ENCODE measurements at places on chromosomes 7 and 10.

DNA sequence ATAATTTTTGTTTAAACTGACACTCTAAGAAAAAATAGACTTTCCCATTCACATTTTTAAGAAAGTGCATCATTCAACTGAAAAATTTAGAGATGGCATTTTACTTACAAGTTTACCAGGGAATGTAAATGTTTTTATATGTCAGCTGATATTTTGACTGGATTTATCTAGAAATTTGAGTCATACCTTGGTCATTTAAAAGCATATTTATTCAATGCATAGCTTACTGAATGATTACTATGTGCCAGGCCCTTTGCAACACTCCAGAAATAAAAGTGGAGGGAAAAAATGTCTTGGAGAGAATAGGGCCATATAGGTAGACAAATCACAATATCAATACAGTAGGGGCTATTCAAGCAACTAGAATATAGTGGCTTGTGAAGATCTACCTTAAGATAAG is 98.4 kb upstream of the FAM3C start:
- DNase-seq: no peak

DNA sequence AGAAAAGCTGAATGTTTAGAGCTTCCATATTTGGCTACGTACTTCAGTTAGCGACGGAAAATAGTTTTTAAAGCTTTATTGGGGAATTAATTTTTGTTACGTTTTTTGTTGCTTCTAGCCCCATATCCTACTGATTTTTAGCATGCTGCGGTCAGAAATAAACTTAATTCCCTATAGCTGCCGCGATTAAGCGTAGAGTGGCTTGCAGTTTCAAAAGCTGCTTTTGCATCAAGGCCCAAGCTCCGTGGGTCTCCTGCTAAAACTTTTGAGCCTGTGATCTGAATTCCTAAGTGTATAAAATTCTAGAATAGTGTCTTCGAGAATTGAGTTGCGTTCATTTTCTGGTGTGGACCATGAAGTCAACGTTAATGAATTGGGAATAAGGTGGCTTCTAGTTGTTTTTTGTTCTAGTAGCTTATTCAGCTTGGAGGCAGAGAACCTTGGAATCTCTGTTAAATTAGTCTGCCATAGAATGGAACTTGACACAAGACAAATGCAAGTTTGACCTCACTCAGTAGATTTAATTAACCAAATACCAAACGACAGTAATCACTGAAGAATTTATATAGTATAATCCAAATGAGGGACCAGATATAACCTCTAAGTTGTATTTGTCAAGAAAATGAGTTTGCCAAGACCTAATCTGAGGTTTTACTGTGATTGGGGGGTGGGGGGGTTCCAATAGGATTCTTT is 977 bp downstream of the CALU start:
- DNase-seq: peak; percentile 24

GRCh38 chr10:70914316-70914864 is 26.0 kb upstream of the PCBD1 start:
- no peak for DNase-seq

DNA sequence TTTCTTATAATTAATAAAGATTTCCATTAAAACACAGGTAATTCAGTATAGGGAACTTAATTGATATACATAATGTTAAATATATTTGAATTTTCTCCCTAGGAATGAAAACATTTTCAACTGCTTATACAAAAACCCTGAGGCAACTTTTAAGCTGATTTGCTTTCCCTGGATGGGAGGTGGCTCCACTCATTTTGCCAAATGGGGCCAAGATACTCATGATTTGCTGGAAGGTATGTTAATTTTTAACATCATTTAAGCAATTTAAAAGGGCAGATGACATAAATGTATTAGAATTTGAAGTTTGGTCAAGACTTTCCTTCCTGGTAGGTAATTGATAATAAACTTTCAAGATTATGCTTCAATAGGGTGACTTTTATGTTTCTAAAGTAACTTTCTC is 5.8 kb downstream of the OLAH start:
- no peak for DNase-seq

DNA sequence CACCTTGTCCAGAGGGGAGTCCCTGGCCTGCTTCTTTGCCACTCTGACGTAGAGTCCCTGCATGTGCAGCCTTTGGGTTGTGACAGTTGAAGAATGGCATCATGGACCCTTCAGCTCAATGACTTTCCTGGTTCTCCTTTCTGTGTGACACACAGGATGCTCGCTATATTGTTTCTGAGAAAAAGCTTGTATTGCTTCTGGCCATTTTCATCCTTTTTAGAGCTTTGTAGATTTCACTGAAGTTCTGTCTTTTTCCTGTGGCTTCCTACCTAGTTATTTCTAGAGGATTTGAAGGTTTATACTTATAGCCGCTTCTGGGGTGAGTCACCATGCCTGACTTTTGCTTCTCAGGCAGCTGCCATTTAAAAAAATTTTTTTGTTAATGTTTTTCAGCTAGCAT is 27.0 kb downstream of the SND1 start:
- DNase-seq: peak; percentile 58

GRCh38 chr7:111264111-111264868 is 173.4 kb downstream of the LRRN3 start:
- DNase-seq: no peak

DNA sequence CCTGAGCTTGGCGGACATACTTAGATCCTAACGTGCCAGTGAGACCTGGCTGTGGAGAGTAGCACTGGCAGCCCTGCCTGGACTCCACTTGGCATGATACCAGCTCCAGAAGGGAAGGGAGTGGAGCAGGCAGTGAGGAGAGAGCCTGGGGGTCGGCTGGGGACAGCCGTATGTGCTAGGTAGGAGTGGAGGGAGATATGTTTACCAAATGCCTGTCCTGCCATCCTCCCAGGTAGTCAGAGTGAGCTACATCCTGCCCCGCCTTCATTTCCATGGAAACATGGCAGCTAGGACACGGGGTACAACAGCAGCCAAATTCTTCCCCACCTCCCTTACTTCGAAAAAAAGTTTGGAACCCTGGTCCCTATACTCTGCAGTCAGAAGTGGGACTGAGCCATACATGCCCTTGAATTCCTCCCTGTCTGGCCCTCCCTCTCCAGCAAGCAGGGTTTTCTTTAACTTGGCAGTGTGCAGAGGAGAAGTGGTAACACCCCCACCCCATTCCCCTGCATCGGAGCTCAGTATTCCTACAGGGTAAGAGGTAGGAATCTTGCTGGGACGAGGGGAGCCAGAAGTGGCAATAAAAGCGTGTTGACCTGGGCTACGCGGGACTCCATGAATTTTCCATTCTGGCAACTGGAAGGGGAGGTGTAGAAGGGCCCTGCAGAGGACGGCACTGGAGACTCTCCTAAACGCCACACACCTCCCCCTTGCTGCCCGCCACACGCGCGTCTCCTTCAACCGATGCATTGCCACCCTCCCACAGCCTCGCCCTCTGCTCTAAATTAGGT is 20.0 kb upstream of the SMO start:
- DNase-seq: no peak

DNA sequence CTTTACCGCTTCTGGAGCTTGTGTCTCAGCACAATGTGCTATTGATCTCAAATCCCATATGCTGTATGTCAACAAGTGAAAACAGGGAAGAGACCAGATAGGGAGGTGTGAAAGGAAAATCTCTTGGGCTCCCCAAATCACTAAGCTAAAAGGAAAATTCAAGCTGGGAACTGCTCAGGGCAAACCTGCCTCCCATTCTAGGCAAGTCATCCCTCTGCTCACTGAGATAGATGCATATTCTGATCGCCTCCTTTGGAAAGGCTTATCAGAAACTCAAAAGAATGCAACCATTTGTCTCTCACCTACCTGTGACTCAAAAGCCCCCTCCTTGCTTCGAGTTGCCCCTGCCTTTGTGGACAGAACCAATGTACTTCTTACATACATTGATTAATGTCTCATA is 161.1 kb upstream of the LYZL1 start:
- no peak for DNase-seq

DNA sequence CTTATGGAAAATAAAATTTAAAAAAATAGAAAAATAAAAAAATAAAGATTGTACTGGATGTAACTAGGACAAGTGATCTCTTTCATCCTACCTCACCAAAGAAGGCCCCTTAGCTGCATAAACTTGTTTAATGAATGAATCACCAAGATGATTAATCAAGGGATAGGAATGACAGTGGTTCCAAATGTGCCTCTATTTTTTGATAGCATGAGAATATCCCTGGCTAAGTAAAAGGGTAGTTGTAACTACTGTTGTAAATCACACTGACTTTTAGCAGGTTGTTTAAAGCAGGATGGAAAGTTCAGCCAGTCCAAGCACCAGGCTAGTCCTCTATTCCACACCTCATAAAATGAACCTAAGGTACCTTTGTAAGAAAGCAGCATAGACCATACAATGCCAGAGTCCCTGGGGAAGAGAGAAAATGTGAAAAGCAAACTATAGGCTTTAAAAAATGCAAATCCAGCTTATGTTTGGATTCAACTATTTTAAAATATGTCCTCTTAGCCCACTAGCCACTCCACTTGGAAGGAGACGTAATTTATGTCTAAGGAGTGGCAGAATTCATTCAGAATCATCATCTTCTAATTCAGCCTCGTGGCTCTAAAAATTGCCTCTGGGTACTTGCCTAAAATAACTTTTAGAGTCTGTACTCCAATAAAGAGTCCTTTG is 126.8 kb downstream of the SKIDA1 start:
- DNase-seq: peak; percentile 68

DNA sequence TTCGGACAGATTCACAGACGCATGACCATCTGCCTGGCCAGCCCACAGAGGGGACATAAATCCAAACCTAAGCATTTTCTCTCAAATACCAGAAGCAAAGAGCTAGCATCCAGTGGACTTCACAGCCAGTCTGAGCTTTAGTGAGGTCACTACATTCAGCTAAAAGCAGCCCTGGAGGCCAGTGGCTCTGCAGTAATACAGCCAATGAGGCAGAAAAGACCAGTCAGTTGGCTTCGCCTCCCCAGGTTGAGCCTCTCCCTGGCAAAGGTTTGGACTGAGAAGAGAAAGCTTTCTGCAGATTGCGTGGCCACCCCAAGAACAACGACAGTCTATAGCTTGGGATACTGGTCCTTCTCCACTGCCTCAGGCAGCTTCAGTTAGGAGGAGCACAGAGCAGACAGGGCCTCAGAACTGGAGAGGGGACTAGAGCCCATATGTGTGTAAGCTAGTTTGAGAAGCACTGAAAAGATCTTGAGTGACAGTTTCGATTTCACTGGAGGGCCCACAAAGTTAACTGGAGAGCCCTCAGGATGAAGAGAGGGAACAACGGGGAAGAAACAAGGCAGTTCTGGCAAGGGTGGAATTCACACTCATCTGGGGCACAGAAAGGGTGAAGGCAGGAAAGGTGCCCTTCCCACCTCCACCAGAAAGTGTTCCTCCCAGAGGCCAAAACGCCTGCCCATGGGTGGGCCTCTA is 3.8 kb downstream of the WDR91 start:
- no peak for DNase-seq

- DNase-seq: no peak
These were observed 874.1 kb downstream of the GRM8 start for GRCh38 chr7:126378642-126379041.

- no peak for DNase-seq
These were observed 2.9 kb upstream of the PRAP1 start for GRCh38 chr10:133344236-133344635.

DNA sequence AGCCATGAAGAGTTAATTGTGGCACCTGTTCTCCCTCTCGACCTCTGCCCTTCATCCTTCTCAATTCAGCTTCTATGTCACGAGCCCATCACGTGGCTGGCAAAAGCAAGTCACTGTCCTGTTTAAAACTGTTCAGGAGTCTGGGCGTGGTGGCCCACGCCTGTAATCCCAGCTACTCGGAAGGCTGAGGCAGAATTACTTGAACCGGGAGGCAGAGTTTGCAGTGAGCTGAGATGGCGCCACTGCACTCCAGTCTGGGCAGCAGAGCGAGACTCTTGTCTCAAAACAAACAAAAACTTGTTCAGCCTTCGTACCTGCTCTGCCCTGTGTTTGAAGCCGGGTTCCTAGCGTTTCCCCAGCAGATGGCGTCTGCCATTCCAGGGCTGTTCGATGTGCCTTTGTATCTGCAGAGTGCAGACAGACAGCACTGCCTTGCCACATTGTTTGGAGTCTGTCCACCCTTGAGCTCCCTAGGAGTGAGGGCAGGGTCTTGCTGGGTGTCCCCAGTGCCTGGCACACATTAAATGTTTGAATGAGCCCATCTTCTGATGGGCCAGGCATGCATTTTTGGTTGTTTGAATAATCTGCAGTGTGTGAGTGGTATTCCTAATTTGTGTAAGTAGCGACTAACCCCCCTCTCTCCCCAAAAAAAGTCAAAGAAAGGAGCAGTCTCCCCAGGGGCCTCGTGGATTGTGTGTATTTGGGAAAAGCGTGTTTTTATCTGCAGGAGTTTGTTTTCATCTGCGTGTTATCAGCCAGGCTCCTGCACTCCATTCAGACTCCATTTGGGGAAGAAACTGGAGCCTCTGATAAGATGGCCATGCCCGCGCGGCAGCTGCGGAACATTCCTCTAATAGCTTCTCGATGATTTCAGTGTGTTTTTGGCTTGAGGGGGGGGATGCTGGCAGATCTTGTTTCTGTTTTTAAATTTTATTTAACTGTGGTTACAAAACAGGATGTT is 61.2 kb downstream of the DNAJB6 start:
- DNase-seq: peak; percentile 80

DNA sequence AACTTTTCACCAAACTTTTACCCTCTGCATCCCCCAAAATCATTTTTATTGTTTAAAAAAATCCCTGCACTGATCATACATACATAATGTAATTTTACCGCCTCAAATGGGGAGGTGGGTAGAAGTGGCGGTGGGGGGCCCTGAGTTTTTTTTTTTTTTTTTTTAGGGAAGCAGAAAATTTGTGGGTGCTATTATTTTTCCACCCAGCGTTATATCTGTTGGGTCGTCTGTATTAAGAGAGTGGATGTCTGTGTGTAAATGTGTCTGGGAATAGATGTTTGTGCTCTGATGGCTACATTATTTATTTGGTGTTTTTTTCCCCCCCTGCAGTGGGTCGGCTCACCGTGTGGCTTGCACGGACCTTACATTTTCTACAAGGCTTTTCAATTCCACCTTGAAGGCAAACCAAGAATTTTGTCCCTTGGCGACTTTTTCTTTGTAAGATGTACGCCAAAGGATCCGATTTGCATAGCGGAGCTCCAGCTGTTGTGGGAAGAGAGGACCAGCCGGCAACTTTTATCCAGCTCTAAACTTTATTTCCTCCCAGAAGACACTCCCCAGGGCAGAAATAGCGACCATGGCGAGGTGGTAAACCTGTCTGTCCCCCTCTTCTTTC is 438 bp downstream of the ARID5B start:
- no peak for DNase-seq

GRCh38 chr7:42982604-42983115 is 50.5 kb downstream of the MRPL32 start:
- DNase-seq: no peak

- no peak for DNase-seq
These were observed 370.2 kb downstream of the ARL4A start for GRCh38 chr7:13057462-13058200.

- no peak for DNase-seq
These were observed 33.2 kb upstream of the CNPY1 start for GRCh38 chr7:155579565-155579964.

- no peak for DNase-seq
These were observed 15.5 kb downstream of the FAM241B start for GRCh38 chr10:69645296-69646184.

GRCh38 chr7:122013065-122013464 is 131.0 kb downstream of the AASS start:
- no peak for DNase-seq

Measured in foreskin fibroblast (primary cell).